ENCODE measurements at places on chromosomes 3 and 15. TPM values are rescaled to one million over a fixed set of nuclear protein-coding genes. Genes with fewer than 3 reads are reported as not detected.

DNA sequence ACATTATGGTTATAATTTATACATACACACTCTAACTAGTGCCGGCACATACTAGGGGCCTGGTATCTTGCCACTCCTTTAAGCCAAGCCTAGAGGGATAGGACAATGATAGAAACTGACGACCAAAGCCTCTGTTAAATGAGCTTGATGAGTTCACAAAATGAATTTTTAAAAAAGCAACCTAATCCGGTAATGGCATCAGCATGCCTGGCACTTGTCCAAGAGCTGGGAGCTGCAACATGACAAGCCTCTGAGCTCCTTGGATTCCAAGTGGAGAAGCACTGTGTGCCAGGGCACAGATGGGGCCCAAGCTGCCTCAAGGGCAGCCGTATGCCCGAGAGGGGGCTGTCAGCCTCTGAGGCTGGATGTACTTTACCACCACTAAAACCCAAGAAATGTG is 9.7 kb downstream of the ETV5 start:
- DNase-seq: peak; percentile 63

- peak; percentile 84 for DNase-seq
Measured at GRCh38 chr15:81914734-81915256, 131.0 kb downstream of the MEX3B start.

- peak; percentile 31 for DNase-seq
Measured at GRCh38 chr3:104438706-104439105, 928.0 kb upstream of the ALCAM start.

- DNase-seq: no peak
Measured at GRCh38 chr3:173770011-173770410, 372.5 kb downstream of the NLGN1 start.

CP gene
- polyA plus RNA-seq: 1.0 TPM

CAMK2N2 gene
- polyA plus RNA-seq: 0.22 TPM

TLR9 gene
- polyA plus RNA-seq: not detected
